ENCODE measurements at places on chromosomes 2 and 18. TPM values are rescaled to one million over a fixed set of nuclear protein-coding genes. Genes with fewer than 3 reads are reported as not detected.

- no peak for DNase-seq
Measured at GRCh38 chr2:219831957-219832356, 204.5 kb downstream of the SLC4A3 start.

DNA sequence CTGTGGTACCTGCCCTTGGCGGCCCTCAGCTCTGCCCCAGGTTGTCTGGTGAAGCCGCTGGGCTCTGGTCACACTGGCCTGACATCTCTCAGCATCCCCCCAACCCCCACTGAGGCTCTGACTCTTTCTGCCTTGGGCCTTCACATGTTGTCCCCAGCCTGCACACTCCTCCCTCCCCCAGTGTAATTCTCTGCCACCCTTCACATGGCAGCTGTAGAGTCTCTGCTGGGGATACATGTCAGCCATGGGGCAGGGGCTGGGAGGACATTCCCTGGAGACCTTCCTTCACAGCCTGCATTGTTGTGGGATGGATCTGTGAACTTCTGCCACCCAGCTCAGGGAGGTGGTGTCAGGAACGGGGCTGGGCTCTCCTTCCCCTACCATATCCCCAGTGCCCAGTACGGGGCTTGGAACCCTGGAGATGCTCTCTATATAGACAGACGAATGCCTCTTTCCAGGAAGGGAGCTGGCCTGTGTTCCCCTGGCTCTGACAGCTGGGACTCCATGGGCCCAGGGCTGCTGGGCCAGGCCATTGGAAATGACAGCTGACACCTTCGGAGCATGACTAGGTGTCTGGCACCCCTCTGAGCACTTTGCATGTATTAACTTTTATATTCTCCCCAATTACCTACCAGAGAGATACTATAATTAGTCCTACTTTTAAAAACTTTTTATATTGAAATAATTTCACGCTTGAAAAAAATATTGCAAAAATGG, 151.5 kb downstream of the INHBB start:
- DNase-seq, result no peak

Gene PTPRN
- 0.09 TPM for total RNA-seq

GRCh38 chr2:184765112-184765895, 167.0 kb downstream of the ZNF804A start:
- no peak for DNase-seq

Data from prostate gland (tissue), 2 donors.